Foreskin keratinocyte (primary cell): ENCODE measurements at places on chromosomes 2 and 18. TPM values are rescaled to one million over a fixed set of nuclear protein-coding genes. Genes with fewer than 3 reads are reported as not detected.

The ALLC gene
- total RNA-seq = not detected in 2 replicates

The ITPRIPL1 gene
- 7.2 and 7.7 TPM in 2 replicates for total RNA-seq

The CPLX4 gene
- not detected in 2 replicates for total RNA-seq

The IMPA2 gene
- total RNA-seq = 26.1 and 31.8 TPM in 2 replicates

The INO80D gene
- total RNA-seq = 9.4 and 10.2 TPM in 2 replicates

The NPAS2 gene
- total RNA-seq = 14.6 and 18.9 TPM in 2 replicates

The OBSL1 gene
- 32.0 and 33.7 TPM in 2 replicates for total RNA-seq

The TM4SF20 gene
- not detected in 2 replicates for total RNA-seq

The CABLES1 gene
- 0.24 and 0.35 TPM in 2 replicates for total RNA-seq

The ACTG2 gene
- 0.21 and 0.37 TPM in 2 replicates for total RNA-seq

The FLACC1 gene
- 0.14 and 0.39 TPM in 2 replicates for total RNA-seq

The RASGRP3 gene
- 0.25 and 0.61 TPM in 2 replicates for total RNA-seq

The FABP1 gene
- total RNA-seq = not detected in 2 replicates

The TEX44 gene
- total RNA-seq = not detected in 2 replicates

The IL37 gene
- total RNA-seq = 0.21 and 0.44 TPM in 2 replicates

The SCRN3 gene
- total RNA-seq = 15.4 and 16.0 TPM in 2 replicates

The NT5DC4 gene
- total RNA-seq = 0.07 TPM in 1 of 2 replicates, not detected in the other

The SLC8A1 gene
- 19.9 and 20.4 TPM in 2 replicates for total RNA-seq

The DHRS9 gene
- total RNA-seq = 0.20 TPM in 1 of 2 replicates, not detected in the other

The RDH14 gene
- 29.1 and 32.8 TPM in 2 replicates for total RNA-seq

The IL36RN gene
- 0.67 and 0.88 TPM in 2 replicates for total RNA-seq

The DGUOK gene
- total RNA-seq = 87.6 and 89.1 TPM in 2 replicates

The GALR1 gene
- total RNA-seq = not detected in 2 replicates

The SLC19A3 gene
- 0.14 and 0.21 TPM in 2 replicates for total RNA-seq

The TUBA4B gene
- not detected in 2 replicates for total RNA-seq

The EVA1A gene
- total RNA-seq = 29.3 and 30.0 TPM in 2 replicates

The LOXL3 gene
- 1.4 and 1.9 TPM in 2 replicates for total RNA-seq

The RNF152 gene
- total RNA-seq = 13.1 and 14.4 TPM in 2 replicates

The DNAJC27 gene
- 1.8 and 4.1 TPM in 2 replicates for total RNA-seq

The ATP8B1 gene
- 13.5 and 14.7 TPM in 2 replicates for total RNA-seq

The M1AP gene
- total RNA-seq = 2.7 and 3.2 TPM in 2 replicates

The GAD1 gene
- 0.61 and 1.4 TPM in 2 replicates for total RNA-seq

The SMARCAL1 gene
- 18.5 and 20.4 TPM in 2 replicates for total RNA-seq

The SRD5A2 gene
- total RNA-seq = not detected in 2 replicates

The SERPINB12 gene
- total RNA-seq = 0.07 and 0.10 TPM in 2 replicates

The GPR17 gene
- not detected in 2 replicates for total RNA-seq

The C2orf78 gene
- not detected in 2 replicates for total RNA-seq

The MROH2A gene
- 0.11 and 0.31 TPM in 2 replicates for total RNA-seq

The GLI2 gene
- total RNA-seq = 0.44 TPM in 1 of 2 replicates, not detected in the other

The BMPR2 gene
- total RNA-seq = 27.1 and 30.1 TPM in 2 replicates

The SEPTIN10 gene
- total RNA-seq = 93.4 and 100 TPM in 2 replicates

The TLX2 gene
- total RNA-seq = 0.10 TPM in 1 of 2 replicates, not detected in the other

The REEP1 gene
- 0.11 and 0.14 TPM in 2 replicates for total RNA-seq

The SEC11C gene
- total RNA-seq = 68.0 and 81.6 TPM in 2 replicates

The SERPINB4 gene
- 0.07 TPM in 1 of 2 replicates, not detected in the other for total RNA-seq

The CARF gene
- 2.1 and 2.4 TPM in 2 replicates for total RNA-seq

The KCNS3 gene
- 5.1 and 12.0 TPM in 2 replicates for total RNA-seq

The FNDC4 gene
- 13.4 and 21.5 TPM in 2 replicates for total RNA-seq

The DNAH6 gene
- total RNA-seq = 0.04 TPM in 1 of 2 replicates, not detected in the other

The CNDP1 gene
- total RNA-seq = not detected in 2 replicates

The IL1R2 gene
- total RNA-seq = 37.9 and 40.7 TPM in 2 replicates

The RBFA gene
- 28.8 and 31.2 TPM in 2 replicates for total RNA-seq

The MOGAT1 gene
- not detected in 2 replicates for total RNA-seq

The CPO gene
- not detected in 2 replicates for total RNA-seq
